ENCODE measurements at places on chromosomes 7 and 10.

- DNase-seq: no peak
Measured at GRCh38 chr7:146417176-146417575, 300.6 kb downstream of the CNTNAP2 start.

- DNase-seq: no peak
Measured at GRCh38 chr7:157719008-157719682, 382.3 kb downstream of the DNAJB6 start.

DNA sequence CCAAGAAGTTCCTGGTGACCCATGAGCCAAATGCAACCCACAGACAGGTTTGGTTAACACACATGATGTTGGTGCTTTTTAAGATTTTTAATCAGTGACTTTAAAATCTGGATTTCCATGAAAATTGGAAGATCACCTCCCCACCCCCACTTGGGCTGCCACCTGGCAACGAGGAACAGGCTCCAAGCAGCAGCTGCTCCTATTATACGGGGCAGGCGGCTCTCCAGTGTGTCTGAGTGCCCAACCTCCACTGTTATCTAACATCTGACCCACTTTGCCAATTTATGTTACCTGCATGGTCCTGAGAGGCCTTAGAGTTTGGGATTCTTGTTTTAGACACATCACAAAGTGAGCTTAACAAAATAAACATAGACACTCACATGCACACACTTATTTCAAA lies 56.4 kb downstream of the SGMS1 start:
- DNase-seq: no peak

GRCh38 chr10:86690657-86691084 lies 22.4 kb downstream of the LDB3 start:
- DNase-seq: no peak

GRCh38 chr7:99788554-99788953 lies 4.6 kb upstream of the CYP3A4 start:
- no peak for DNase-seq

GRCh38 chr10:52071814-52072213 lies 242.3 kb upstream of the DKK1 start:
- DNase-seq: peak; percentile 12

- no peak for DNase-seq
Measured at GRCh38 chr10:113179265-113179664, 229.2 kb downstream of the TCF7L2 start.

Data from GM23338 (cell line).